ENCODE measurements at places on chromosomes 6 and 20. TPM values are rescaled to one million over a fixed set of nuclear protein-coding genes. Genes with fewer than 3 reads are reported as not detected.

- DNase-seq: no peak
Measured at GRCh38 chr6:20160541-20161283, 51.6 kb downstream of the MBOAT1 start.

DNA sequence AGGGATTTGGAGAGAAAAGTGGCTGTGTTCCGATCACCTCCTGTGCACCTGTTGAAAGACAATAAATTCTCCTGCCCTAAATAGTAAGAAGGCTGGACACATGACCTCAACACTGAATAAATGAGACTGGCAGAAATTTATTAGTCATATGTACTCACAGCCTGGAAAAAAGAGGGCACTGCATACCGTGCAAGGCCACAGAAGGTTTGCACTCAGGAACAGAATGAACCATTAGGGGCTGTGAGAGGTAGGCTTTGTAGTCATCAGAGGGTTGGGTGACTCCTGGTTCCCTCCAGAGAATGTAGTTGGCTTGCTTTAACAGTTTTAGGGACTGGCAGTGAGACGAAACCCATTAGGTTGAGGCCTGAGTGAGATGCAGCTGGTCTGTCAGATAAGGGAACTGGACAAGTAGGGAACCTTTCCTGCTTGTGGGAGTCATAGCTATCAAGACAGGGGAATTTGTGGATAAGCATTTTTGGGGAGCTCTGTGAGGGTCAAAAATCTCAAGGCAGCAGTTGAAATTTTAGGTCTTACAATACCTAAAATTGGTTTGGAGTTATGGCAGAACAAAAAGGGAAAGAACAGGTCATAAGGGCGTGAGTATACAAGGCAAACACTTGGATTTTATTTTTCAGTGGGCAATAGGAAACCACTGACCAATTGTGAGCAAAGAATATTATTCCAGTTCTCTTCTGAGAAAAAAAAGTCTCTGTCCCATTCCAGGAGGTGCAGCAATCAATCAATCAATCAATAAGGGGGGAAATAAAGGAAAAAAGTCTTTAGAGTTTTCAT lies 67.9 kb upstream of the BTN3A2 start:
- DNase-seq: no peak

DNA sequence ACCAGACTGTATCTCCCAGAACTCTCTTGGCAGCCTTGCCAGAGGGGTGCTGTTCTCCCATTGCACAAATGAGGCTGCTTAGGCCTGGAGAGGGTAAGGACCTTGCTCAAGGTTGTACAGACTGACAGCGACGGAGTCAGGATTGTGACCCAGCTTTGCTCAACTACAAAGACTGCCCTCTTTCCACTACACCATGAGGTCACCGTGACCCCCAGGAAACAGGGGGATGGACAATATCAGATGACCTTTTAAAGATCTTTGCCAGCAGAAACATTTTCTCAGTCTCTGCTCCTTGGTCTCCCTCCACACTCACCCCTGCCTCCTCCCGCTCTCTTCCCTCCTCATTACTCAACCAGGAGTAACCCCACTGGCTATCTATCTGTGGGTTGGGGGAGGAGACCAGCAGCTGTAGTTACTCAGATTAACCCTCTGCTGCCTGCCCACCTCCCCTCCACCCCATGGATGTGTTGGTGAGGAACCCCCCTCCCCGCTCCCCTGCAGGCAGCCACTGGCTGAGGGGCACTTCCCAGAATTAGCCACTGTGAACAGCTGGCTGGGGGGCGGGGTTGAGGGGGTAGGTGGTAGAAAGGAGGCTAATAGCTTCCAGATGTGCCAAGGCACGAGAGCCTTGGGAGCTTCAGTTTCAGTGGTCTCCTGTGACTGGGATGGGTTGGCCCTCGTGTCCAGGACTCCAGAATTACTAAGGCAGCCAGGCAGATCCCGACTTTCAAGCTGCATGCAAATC lies 26.9 kb upstream of the MRPS18A start:
- no peak for DNase-seq

DNA sequence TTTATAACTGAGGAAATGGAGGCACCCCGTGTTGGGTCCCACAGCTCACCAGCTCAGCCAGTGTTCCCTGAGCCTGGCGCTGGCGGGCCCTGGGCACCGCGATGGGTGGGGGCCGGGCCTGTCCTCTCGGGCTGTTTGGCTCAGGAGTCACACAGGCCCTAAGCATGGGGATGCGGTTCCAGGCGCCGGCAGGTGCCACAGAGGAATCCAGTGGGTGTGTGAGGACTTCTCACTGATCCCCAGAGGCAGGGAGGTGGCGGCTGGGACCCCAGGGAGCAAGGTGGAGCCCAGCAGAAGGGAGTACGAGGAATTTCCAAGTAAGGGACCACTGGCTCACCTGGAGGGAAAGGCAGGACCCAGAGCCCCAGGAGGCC lies 57.5 kb downstream of the IRF4 start:
- no peak for DNase-seq

DNA sequence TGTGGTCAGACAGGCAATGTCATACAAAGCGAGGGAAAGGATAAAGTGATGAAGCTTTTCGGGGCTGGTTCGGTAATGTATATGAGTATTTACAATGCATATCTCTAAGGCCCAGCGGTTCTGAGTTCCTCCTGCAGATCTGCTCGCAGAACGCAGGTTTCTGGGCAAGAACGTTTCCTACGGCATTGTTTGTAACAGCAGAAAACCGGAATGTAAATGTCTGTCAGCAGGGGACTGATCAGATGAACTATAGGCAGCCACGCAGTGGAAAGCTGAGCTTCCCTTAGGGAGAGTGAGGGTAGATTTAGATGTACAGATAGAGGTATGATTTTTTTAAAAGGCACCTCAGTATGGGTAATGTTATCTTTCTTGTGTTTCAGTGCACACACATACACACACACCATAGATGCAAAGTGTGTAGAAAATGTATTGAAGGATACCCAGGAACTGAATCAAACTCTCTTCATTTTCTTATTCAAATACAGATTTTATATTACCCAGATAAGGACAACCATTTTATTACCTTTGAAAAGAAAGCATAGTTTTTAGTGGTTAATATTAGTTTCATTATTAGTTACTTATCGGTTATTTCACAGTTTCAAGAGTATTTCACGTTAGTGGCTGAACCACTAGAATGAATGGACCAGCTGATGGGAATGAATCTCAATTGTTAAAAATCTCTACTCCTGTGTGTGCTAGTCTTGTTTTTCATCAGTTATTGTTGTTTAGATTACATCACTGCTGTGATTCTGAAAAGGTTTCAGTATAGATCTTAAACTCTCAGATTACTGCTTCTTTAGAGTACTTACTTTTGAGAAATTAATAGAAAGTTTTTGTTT lies 56.2 kb downstream of the SNX9 start:
- DNase-seq: no peak

DNA sequence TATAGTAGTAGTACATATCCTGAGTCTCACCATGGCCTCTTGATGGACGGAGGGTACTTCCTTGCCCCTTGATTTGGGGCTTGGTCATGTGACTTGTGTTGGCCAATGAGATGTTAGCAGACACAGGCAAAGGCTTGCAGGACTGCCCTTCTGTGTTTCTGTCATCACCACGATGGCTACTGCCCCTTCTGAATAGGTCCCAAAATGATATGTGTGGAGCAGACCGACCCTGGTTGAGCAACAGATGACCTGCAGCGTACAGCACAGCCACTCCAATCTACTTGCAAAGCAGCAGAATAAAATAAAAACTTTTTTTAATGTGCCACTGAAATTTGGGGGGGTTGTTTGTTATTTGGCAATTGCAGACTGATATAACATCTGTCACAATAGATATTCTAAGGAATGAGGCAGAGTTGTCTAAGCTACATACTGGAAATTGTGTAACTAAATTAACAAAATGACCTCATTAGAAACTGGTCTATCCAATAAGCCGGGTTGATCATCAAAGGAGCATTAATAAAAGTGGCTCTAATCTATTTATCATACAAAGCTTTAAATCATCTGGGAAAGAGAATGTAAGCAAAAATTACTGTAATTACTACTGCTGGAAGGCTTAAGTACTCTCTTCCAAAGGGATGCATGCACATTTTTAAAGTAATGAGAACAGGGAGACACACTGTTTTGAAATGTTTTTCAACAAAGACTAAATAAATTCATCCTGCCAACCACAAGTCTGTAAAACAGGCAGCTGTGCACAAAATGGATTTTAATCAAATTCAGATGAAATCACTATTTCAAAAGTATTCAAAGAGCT lies 209.5 kb downstream of the KIF16B start:
- DNase-seq: no peak

DNA sequence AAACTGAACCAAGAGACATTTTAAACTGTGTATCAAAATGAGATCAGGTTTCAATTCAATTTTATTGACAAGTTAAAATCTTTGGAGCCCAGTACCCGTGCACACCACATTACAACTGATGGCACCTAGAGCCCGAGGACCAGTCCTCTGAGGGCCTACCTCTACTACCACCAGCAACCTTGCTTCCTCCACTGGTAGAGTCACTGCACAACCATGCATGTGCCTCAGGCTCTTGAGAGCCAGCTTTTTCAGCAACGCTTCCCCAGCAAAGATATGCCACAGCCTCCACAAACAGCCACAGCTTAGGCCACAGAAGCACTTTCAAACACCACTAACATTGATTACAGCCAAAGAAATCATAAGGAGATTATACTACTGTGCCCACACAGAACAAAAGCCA lies 328.6 kb upstream of the RNF217 start:
- no peak for DNase-seq

- DNase-seq: no peak
Measured at GRCh38 chr6:116035616-116036015, 25.1 kb downstream of the FRK start.

DNA sequence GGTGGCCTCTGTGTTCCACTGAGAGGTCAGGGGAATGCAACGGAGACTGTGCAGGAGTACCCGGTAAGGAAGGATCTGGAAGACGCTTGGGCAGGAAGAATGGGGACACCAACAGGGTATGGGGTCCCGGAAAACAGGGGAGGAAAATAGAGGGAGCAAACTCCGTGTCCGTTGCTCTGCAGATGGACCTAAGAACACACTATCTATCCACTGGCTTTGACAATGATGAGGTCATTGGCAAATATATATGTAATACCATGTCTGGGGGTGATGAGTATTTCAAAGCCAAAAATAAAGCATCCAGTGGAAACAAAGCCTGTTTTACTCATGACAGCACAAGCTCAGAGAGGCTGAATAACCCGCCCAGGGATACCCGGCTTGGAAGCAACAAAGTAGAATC lies 80.2 kb downstream of the BMP7 start:
- DNase-seq: no peak

DNA sequence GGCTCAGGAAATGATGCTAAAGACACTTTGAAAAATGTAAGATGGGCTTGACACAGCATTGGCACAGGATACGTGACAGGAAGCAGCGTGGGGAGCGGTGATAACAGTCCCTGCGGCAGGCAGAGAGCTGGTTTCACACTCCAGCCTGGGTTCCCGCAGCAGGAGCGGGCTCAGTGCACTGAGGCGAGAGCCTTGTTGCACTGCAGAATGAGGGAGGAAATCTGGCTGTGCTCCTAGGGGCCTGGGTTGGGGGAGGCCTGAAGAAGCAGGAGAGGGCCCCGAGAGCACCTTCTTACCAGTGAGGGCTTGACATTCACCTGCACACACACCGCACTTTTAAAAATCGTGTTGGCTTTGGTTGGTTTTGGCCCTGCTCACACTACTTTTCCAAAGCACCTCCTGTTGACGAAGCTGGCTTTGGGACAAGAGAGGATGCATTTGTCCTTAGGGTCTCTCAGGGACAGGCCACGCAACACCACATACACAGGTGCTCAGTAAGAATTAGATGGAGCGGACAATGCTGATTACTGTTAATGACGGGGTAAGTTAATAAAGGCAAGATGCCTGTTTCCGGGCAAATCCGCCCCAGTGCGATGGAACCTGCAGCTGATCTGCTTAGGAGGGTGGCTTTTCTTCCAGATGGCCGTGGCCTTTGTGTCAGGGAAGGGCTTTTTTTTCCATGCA lies 49.4 kb upstream of the ARMC2 start:
- no peak for DNase-seq

DNA sequence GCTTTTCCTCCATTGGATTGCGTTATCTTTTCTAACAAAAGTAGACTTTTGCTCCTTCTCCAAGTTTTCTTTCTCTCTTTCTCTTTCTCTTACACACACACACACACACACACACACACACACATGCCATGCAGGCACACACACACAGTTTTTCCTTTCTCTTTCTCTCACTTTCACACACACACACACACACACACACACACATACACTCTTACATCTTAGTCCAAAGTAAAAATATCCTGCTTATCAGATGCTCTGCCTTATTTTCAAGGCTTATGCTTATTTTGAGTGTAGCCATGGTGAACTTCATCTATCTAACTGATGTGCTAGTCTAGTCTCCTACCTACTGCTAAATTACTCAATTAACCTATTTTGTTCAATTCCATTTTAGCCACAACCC lies 34.4 kb upstream of the RAB23 start:
- DNase-seq: no peak

DNA sequence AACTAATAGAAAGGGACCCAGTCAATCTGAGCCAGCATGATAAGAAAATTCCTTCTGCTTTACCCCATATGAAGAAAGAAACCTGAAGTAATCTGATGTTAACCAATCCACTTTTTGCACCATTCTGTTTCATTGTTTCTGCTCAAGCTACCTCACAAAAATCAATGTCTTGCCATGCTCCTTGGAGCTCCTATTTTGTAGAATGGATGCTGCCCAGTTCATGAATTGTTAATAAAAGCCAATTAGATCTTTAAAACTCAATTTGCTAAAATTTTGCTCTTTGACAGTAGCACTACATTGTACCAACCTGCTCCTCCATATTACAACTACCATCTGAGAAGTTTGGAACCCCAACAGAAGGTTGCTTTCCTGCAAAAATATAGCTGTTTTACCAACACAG lies 116.2 kb upstream of the GPR6 start:
- DNase-seq: no peak

GRCh38 chr6:103534095-103534494 lies 1325.6 kb downstream of the HACE1 start:
- no peak for DNase-seq

Gene ID4
- 3.4 TPM for polyA plus RNA-seq

Gene RAB44
- polyA plus RNA-seq: 0.05 TPM

Gene FRS3
- polyA plus RNA-seq: 6.3 TPM

Gene SLC22A16
- polyA plus RNA-seq: 0.06 TPM

Gene GRM1
- not detected for polyA plus RNA-seq

Gene BPI
- polyA plus RNA-seq: 0.66 TPM

Gene CDH4
- 1.2 TPM for polyA plus RNA-seq

Gene NECAB3
- 29.9 TPM for polyA plus RNA-seq

Gene LST1
- polyA plus RNA-seq: 7.4 TPM

Gene DEFB126
- not detected for polyA plus RNA-seq

Gene PTPRT
- 0.35 TPM for polyA plus RNA-seq

Gene TOMM6
- polyA plus RNA-seq: 147 TPM

Gene TUBB2B
- polyA plus RNA-seq: 60.2 TPM

Gene MAP1LC3A
- polyA plus RNA-seq: 17.8 TPM

Gene CEBPB
- polyA plus RNA-seq: 7.6 TPM

Gene BMP5
- polyA plus RNA-seq: 11.1 TPM

Gene GZF1
- 7.5 TPM for polyA plus RNA-seq

Gene KHDC1
- polyA plus RNA-seq: 4.8 TPM
